ENCODE measurements at places on chromosomes 13 and 19.
A peak's percentile ranks its signal among the peaks of the same experiment; 100 is the strongest.

GRCh38 chr19:38264486-38265212, at the start of gene SPINT2:
SPINT2 (plus strand) TSS chr19:38264573; CDS start chr19:38264893, 320 bp downstream.
- no peak for DNase-seq

GRCh38 chr13:90445179-90445578, 902.3 kb upstream of the MIR17HG start:
- DNase-seq, result peak; percentile 33

DNA sequence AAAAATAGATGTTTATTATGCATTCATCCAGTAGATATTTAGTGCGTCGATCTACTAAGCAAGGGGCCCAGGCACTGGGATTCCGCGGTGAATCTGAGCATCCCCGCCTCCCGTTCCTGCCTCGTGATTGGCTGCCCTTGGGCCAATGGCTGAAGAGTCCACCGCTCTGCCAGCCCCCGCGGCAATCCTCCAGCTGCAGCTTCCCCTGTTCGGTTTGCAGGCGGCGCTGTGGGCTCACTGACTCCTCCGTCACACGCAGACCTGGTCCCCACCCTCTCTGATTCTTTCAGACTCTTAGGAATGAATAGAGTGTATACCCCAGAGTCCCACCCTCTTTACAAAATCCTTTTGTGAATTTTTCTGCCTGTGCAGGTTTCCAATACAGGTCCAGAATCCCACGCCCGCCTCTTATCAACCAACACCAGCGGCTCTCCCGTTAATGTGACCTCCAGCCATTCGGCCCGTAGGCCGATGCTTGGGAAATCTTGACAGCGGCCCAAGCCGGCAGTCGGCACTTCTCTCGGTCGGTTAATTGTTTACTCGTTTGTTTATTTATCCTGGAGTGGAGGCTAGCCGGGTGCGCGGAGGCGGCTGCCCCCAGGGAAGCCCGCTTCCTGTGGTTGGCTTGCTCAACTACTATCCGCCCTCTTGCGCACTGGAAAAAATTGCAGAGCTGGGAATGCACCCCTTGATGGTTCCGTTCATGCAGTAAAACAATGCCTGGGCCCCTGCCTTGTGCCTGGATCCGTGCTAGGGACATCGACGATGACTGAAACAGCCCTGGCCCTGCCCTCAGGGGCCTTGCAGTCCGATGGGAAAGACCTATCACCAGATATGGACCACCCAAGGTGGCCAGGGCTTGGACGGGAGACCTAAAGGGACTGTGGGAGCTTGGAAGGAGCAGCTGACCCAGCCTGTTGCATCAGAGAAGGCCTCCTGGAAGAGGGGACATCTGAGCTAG, 4.5 kb upstream of the ARHGAP35 start:
- DNase-seq, result peak; percentile 97

DNA sequence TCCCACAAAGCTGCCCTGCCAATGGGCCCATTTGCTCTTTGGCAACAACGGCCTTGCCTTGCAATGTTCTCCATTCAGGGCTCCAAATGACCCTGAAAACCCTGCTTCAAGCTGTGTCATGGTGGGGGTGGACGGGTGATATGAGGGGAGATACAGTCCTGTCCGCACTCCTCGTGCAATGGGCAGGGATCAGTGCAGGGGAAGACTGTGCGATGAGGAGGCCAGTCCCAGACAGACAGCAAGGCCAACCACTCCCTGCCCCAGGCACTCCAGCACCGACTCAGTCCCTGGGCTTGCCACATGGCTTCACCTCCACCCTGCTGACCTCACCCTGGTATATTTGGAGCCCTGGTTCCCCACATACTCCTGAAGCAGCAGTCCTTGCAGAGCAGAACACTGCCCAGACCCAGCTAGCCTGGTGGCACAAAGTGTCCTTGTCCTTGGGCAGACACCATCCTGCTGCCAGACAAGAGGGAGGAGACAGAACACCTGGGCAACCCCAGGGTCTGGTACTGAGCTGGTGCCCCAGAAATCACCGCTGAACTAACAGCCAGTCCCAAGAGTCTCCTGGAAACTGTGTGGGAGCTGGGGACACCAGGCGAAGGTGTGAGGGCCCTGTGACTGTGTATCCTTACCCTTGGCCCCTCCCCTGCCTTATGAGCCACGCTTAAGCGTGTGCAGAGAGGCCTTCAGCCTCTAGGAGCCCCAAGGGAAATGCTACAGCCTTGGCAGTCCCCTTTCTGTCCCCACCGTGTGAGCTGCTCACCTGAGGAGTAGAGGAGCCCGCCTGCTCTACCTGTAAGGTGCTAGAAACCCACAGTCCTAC, 9.1 kb upstream of the SLC35E1 start:
- no peak for DNase-seq

GRCh38 chr13:35598790-35599369, 122.4 kb upstream of the MAB21L1 start:
- no peak for DNase-seq

GRCh38 chr13:112968380-112968909, 569 bp upstream of the MCF2L start:
- DNase-seq, result no peak

DNA sequence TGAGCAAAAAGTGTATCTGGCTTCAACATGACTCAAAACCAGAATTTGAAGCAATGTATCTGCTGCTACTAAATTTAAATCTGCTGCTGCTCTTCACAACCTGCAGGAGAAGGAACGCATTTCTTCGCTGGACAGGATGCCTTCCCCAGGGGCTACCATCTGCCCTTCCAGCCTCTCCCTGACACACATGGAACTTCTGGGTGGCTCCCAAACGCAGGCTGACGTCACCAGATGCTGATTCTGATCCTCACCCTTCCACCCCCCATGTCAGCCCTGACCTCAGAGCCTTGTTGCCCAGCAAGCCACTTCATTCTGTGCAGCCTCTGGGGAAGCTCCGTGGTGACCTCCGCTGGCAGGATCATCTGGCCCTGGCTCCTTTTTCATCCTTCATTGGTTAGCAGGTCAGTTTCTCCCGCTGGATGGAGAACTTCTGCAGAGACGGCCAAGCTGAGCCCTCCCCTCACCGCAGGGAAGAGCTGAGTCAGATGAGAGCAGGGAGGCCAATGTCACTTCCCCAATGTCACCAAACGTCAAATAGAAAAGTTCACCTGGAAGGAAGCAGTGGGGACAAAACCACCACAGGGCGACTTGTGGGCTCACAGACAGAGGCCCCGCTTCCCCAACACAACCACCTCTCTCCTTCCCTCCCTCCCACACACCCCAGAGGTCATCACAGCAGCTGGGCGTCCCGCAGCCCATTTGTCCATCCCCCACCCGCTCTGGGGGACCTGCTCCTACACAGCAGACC, 14.0 kb upstream of the RAB20 start:
- DNase-seq, result peak; percentile 42

DNA sequence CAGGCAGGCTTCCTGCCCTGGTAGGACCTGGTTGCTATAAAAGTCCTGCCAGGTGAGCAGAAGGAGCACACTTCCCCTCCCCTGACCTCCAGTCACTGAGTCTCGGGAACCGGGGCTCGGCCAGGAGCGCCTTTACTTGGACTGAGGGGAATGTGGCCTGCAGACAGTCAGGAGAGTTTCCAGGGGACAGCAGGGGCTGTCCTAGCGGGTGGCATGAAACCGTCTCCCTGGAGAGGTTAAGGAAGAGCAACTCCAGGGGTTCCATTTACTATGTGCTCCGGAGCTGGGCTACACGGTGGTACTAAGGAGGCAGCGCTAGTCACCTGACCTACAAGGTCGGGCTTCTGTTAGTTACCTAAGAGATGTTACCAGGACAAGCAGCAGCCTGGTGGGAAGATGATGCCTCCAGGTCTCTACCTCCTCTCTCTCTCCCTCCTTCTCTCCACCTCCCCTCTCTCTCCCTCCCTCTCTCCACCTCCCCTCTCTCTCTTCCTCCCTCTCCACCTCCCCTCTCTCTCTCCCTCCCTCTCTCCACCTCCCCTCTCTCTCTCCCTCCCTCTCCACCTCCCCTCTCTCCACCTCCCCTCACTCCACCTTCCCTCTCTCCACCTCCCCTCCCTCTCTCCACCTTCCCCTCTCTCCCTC, 4.1 kb upstream of the CNOT3 start:
- DNase-seq, result no peak

- DNase-seq, result no peak
Measured at GRCh38 chr13:62663767-62664166, 1248.1 kb upstream of the PCDH20 start.

GRCh38 chr13:99199541-99200431, 868 bp upstream of the UBAC2 start:
- peak; percentile 54 for DNase-seq

- peak; percentile 32 for DNase-seq
Measured at GRCh38 chr13:51154029-51154555, 43.0 kb upstream of the C13orf42 start.

DNA sequence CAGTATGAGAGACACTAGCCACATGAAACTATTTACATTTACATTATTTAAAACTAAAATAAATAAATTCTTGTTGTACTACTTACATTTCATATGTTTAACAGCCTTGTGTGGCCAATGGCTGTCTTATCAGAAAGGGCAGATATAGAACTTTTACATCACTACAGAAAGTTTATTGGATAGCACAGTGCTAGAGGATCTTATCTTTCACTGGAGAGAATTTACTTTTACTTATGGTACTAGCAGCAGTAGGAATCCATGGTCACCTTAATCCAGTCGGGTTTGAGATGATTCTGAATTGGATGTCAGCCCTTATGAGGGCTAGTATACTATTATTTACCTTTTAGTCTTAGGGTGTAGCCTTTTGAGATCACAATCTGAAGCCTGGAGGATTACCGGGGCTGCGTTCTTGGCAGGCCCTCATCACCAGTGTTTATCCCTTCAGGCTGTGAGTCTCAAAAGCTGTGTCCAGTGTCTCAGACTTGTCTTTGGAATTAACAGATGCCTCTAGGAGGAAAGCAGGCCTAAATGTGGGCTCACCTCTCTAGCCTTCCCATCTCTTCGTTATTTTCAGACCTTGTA, 21.7 kb downstream of the IFT88 start:
- no peak for DNase-seq

- DNase-seq, result no peak
Measured at GRCh38 chr19:29526730-29527499, 1.1 kb downstream of the VSTM2B start.

DNA sequence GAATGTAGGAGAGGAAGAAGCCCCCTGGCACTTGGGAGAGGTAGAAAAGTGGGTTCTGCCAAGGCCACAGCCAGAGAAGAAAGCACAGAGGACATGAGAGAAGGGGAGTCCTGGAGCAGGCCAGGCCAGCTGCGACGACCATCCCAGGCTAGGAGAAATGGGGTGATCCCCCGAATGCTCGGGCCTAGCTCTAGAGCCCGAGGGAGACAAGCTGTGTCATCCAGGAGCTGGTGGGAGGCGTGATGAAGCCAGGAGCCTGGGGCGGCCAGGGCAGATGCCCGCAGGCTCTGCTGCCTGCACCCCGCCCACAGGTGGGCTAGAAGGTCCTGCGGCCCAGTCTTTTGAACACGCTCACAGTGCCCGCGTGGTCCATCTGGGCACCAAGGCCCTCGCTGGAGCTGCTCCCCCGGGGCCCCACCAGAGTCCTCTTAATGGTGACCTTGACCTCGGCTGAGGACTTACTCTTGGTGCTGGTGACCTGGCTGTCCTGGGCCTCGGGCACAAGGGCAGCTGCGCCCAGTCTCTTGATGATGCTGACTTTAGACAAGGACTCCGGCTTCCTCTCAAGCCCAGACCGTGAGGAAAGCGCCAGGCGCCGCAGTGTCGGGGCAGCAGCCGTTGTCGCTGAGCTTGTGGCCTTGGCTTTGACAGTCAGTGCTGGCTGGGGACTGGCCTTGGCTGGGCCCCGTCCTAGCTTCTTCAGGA, 26.5 kb downstream of the C19orf47 start:
- no peak for DNase-seq

- DNase-seq, result peak; percentile 92
Measured at GRCh38 chr19:55113570-55114039, 3.8 kb downstream of the PPP1R12C start.

Measured in hepatic stellate cell (primary cell).